ENCODE measurements at places on chromosomes 2 and 18.

- H3K36me3 ChIP-seq: peaks cover 21% of the 10 kb centered on the region
- no peak overlapping the region for H3K27ac ChIP-seq
- H3K27me3 ChIP-seq: no peaks in the 10 kb centered on the region
- peaks cover 16% of the 10 kb centered on the region for H3K4me1 ChIP-seq
- no peak for DNase-seq
Observed at GRCh38 chr18:23536204-23536603, 32.9 kb downstream of the RMC1 start.

DNA sequence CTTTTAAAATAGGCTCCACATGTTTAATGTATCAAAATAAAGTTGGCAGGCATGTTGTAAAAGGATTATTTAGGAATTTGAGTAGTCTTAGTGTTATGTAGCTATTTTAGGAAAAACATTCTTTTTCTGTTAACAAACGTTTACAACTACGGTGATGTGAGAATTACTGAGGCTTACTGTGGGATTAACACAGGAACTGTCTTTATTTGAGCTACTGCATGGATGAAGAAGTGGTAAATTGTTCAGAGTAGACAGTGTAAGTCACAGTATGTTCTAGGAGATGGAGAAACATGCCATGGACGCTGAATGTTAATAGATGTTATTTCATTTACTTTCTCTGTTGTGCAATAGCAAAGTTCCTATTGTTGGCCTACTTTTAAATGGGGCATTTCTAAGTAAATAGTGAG lies 1.6 kb downstream of the PPM1B start:
- no peak for DNase-seq
- peaks cover 29% of the 10 kb centered on the region for H3K4me1 ChIP-seq
- no peak overlapping the region for H3K27ac ChIP-seq

- no peaks in the 10 kb centered on the region for H3K36me3 ChIP-seq
- H3K4me1 ChIP-seq: no peaks in the 10 kb centered on the region
- peaks cover 16% of the 10 kb centered on the region for H3K27me3 ChIP-seq
- no peak for DNase-seq
- no peak overlapping the region for H3K27ac ChIP-seq
Observed at GRCh38 chr2:119049968-119050704, 108.1 kb downstream of the MARCO start.

GRCh38 chr2:174664084-174664759 lies 66.6 kb upstream of the WIPF1 start:
- H3K36me3 ChIP-seq: no peaks in the 10 kb centered on the region
- no peak overlapping the region for H3K4me3 ChIP-seq
- DNase-seq: no peak
- H3K27ac ChIP-seq: no peak overlapping the region

DNA sequence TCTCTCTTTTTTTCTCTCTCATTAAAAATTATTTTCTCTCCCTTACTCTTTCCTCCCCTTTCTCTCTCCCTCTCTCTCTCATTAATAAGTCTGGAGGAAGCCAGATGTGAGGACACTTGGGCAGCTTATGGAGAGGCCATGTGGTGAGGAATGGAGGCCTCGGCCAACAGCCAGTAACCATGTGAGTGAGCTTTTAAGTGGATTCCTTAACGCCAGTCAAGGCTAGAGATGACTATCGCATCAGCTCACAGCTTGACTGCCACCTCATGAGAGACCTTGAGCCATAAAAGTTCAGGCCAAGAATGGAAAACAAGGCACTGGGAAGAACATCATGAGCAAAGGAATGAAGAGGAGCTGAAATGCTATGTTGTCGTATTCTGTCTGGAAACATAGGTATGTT lies 39.1 kb downstream of the ETAA1 start:
- H3K4me1 ChIP-seq: no peaks in the 10 kb centered on the region
- DNase-seq: no peak
- no peak overlapping the region for H3K4me3 ChIP-seq
- no peaks in the 10 kb centered on the region for H3K27me3 ChIP-seq

GRCh38 chr2:107036293-107036692 lies 150.3 kb upstream of the ST6GAL2 start:
- no peak overlapping the region for H3K4me3 ChIP-seq
- no peak for DNase-seq
- no peak overlapping the region for H3K27ac ChIP-seq

- peak; percentile 10 for DNase-seq
- H3K27ac ChIP-seq: peak overlapping the region; percentile 78
- peaks cover 2% of the 10 kb centered on the region for H3K36me3 ChIP-seq
Observed at GRCh38 chr2:156436497-156437085, 412 bp downstream of the GPD2 start.

DNA sequence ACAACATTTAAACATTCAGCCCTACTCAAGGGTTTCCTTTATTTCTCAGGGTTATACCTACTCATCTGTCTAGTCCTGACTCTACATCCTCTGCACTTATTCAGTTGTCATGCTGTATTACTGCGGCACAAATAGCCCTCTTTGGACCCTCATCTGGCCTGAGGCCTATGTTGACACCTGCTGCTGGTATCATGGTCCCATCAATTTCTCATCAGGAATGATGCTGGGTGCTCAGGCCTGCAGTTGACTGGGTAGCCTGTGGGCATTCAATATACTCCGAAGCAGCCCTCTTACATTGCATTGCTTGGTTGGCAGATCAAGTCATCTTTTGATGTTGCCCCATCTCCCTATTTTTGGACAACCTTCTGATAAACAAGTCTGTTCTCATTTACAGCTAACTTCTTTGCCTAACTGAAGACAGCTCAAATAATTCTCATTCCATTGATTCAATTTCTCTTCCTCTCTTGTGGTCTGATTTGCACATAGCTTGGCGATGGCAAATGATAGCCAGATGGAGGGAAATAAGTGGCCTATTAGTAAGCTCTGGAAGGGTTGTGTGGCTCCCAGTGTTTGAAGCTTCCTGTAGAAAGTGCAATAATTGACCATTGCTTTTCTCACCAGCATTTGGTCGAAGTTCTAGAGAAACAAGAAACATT lies 19.1 kb upstream of the MC4R start:
- H3K36me3 ChIP-seq: no peaks in the 10 kb centered on the region
- no peaks in the 10 kb centered on the region for H3K4me1 ChIP-seq
- no peaks in the 10 kb centered on the region for H3K27me3 ChIP-seq
- H3K27ac ChIP-seq: no peak overlapping the region

GRCh38 chr2:180614776-180615175 lies 365.6 kb upstream of the UBE2E3 start:
- H3K36me3 ChIP-seq: no peaks in the 10 kb centered on the region
- no peak overlapping the region for H3K4me3 ChIP-seq
- H3K4me1 ChIP-seq: no peaks in the 10 kb centered on the region
- no peak for DNase-seq

GRCh38 chr2:106892048-106892447 lies 6.1 kb upstream of the ST6GAL2 start:
- H3K4me1 ChIP-seq: no peaks in the 10 kb centered on the region
- peaks cover 12% of the 10 kb centered on the region for H3K27me3 ChIP-seq
- H3K36me3 ChIP-seq: no peaks in the 10 kb centered on the region
- H3K27ac ChIP-seq: no peak overlapping the region
- no peak for DNase-seq

- DNase-seq: no peak
- H3K27ac ChIP-seq: no peak overlapping the region
- H3K4me3 ChIP-seq: no peak overlapping the region
- no peaks in the 10 kb centered on the region for H3K4me1 ChIP-seq
- no peaks in the 10 kb centered on the region for H3K27me3 ChIP-seq
Observed at GRCh38 chr2:208279236-208279635, 13.2 kb downstream of the PIKFYVE start.

- no peaks in the 10 kb centered on the region for H3K4me1 ChIP-seq
- H3K27ac ChIP-seq: no peak overlapping the region
Observed at GRCh38 chr18:45066886-45067285, 386.2 kb downstream of the SETBP1 start.

DNA sequence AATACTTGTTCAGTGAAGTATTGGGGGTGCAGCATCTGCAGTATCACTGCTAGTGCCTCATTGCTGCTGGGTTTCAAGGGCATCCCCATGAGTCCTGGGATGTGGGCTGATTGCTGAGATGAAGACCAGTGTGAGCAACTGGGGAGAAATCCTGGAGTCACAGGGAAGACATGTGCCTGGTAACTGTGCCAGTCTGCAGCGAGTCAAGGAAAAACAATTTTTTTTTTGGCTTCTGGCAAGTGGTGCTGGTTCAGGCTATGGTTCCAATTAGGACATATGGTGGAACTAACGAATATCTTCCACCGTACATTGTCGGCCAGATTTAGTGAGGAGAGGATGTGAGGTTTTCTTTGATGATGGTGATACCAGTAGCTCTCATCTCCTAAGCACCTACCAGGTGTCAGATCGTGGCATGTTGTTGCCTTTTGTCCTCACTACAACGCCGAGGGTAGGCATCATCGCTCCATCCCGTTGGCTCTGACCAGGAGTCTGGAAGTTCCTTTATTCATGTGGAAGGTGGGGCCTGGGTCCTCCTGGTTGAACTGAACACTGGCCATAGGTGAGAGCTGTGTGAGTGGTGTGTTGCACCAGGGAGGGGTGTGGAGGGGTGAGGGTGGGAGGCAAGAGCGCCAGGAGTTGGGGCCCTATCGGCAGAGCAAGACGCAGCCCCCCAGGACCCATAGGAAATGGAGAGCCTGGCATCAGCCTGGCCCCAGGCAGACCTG lies 118.0 kb upstream of the HS6ST1 start:
- no peaks in the 10 kb centered on the region for H3K36me3 ChIP-seq
- no peaks in the 10 kb centered on the region for H3K4me1 ChIP-seq
- no peak overlapping the region for H3K4me3 ChIP-seq
- no peak overlapping the region for H3K27ac ChIP-seq
- peaks cover 47% of the 10 kb centered on the region for H3K27me3 ChIP-seq

DNA sequence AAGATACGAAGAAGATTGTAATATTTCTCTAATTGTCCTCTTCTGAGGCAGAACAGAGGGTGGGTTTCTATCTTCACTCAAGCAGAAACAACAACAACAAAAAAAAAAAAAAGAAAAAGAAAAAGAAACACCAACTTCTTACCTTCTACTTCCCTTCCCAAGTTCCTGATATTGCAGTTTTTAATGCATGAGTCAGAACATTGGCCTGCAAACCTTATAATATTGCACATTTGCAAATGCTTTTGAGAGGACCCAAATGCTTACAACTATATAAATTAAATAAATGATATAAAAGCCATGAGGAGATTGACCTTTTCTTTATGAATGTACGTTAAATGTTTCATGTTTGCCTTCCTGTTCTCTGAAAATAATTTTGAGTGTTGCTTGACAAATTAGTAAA lies 37.3 kb downstream of the PAX3 start:
- no peak overlapping the region for H3K27ac ChIP-seq
- no peak overlapping the region for H3K4me3 ChIP-seq
- DNase-seq: no peak

DNA sequence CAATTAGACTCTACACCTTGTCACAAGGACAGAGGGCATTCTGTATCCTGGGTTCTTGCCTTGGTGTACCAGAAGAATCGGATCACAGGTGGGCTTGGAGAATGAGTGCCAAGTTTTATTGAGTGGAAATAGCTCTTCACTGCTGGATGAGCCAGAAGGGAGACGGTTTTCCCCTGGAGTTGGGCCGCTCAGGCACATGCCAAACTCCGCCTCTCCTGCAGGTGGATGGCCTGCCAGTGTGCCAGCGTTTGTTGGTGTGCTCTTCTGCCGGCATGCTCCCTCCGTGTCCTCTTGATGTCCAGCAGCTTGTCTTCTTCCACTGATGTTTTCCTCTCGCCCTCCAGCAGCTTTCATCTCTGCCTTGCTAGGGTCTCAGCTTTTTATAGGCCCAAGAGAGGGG lies 115.5 kb upstream of the RAB27B start:
- no peak for DNase-seq
- H3K27me3 ChIP-seq: no peaks in the 10 kb centered on the region
- H3K27ac ChIP-seq: no peak overlapping the region

DNA sequence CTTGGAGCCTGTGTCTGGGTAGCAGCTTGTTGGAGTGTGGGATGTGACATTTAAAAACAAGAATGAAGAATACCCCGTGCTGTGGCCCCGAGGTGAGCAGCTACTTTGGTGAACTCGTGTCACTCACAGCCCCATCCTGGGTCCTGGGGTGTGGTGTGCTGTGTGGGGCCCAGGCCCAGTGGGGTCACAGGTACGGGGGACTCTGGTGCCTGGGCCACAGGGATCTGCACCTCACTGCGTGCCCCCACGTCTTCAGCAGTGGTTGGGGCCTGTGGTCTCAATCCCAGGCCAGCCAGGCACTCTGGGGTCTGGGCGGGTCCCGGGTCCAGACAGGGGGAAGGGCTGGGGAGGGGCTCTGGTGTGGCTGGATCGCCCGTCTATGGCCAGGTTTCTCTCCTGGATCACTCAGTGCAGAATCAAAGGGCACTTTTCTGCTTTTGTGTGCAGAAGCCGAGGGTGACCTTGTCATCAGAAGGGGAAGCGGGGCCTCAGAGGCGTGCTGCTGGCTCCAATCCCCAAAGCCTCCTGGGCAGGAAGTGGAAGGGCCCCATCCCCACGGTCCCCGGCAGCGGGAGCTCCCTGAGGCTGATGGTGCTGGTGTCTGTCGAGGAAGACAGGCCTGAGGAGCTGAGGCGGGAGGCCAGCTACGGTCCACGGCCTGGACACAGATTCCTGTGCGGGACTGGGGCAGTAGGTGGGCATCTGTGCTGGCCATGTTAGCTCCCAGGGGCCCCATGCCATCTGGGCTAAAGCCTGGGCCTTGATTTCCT lies 1.4 kb downstream of the GPR35 start:
- no peaks in the 10 kb centered on the region for H3K27me3 ChIP-seq
- no peak for DNase-seq
- H3K4me3 ChIP-seq: no peak overlapping the region
- H3K4me1 ChIP-seq: peaks cover 70% of the 10 kb centered on the region
- H3K36me3 ChIP-seq: peaks cover 5% of the 10 kb centered on the region

DNA sequence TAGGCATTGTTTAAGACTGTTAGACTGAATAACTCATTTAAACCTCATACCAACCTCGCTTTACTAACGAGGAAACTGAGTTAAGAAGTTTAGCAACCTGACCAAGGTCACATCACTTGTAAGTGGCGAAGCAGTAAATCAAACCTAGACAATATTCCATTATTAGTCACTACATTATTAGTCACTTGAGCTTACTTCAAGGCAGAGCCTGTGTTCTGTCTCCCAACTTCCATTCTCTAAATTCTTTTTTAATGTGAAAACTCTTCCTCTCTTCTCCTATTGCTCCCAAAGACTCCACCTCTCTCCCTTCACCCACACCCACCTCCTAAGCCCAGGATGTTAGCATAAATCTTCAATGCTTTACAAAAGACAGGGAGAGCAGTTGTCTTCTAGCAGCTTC lies 156.5 kb downstream of the ARL6IP6 start:
- H3K36me3 ChIP-seq: no peaks in the 10 kb centered on the region
- H3K27ac ChIP-seq: no peak overlapping the region
- H3K4me1 ChIP-seq: no peaks in the 10 kb centered on the region
- H3K27me3 ChIP-seq: no peaks in the 10 kb centered on the region
- H3K4me3 ChIP-seq: no peak overlapping the region

GRCh38 chr2:65017335-65017734 lies 28.1 kb downstream of the SLC1A4 start:
- no peak overlapping the region for H3K27ac ChIP-seq
- no peaks in the 10 kb centered on the region for H3K36me3 ChIP-seq
- H3K4me1 ChIP-seq: no peaks in the 10 kb centered on the region
- no peak overlapping the region for H3K4me3 ChIP-seq

- H3K36me3 ChIP-seq: no peaks in the 10 kb centered on the region
- H3K27me3 ChIP-seq: no peaks in the 10 kb centered on the region
- no peak overlapping the region for H3K4me3 ChIP-seq
- H3K4me1 ChIP-seq: no peaks in the 10 kb centered on the region
- DNase-seq: no peak
- no peak overlapping the region for H3K27ac ChIP-seq
Observed at GRCh38 chr2:138321458-138321857, 180.1 kb upstream of the SPOPL start.

GRCh38 chr2:9692456-9693195 lies 61.8 kb upstream of the YWHAQ start:
- no peaks in the 10 kb centered on the region for H3K4me1 ChIP-seq
- no peaks in the 10 kb centered on the region for H3K36me3 ChIP-seq
- DNase-seq: no peak
- peak overlapping the region; percentile 40 for H3K27ac ChIP-seq
- H3K4me3 ChIP-seq: no peak overlapping the region

Measured in T-cell (primary cell).